ENCODE measurements at places on chromosomes 3 and 15. TPM values are rescaled to one million over a fixed set of nuclear protein-coding genes. Genes with fewer than 3 reads are reported as not detected.
A peak's percentile ranks its signal among the peaks of the same experiment; 100 is the strongest.

- DNase-seq = no peak
Observed at GRCh38 chr15:99850517-99850916, 117.3 kb upstream of the LYSMD4 start.

GRCh38 chr3:78907367-78907766 is 860.4 kb downstream of the ROBO1 start:
- no peak for DNase-seq

GRCh38 chr3:182023843-182024242 is 312.1 kb downstream of the SOX2 start:
- no peak for DNase-seq

GRCh38 chr3:11818033-11818432 is 28.7 kb downstream of the TAMM41 start:
- no peak for DNase-seq

- DNase-seq = no peak
Observed at GRCh38 chr3:183987000-183987600, 30.6 kb downstream of the ABCC5 start.

DNA sequence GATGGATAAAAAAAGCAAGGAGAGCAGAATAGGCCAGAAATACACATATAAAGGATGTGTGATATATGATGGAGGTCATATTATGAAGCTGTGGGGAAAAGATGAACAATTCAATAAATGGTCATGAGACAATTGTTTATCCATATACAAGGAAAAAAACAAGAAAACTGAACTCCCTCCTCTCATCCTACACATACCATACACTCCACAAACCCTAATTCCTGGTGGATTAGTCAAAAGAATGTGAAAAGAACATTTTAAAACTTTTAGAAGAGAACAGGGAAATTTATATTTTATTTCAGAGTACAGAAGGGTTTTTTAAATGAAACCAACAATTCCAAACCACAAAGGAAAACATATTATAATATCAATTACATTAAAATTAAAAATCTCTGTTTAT is 34.5 kb upstream of the NR2E3 start:
- DNase-seq = no peak

- DNase-seq = no peak
Observed at GRCh38 chr3:41710646-41711388, 251.1 kb downstream of the ULK4 start.

DNA sequence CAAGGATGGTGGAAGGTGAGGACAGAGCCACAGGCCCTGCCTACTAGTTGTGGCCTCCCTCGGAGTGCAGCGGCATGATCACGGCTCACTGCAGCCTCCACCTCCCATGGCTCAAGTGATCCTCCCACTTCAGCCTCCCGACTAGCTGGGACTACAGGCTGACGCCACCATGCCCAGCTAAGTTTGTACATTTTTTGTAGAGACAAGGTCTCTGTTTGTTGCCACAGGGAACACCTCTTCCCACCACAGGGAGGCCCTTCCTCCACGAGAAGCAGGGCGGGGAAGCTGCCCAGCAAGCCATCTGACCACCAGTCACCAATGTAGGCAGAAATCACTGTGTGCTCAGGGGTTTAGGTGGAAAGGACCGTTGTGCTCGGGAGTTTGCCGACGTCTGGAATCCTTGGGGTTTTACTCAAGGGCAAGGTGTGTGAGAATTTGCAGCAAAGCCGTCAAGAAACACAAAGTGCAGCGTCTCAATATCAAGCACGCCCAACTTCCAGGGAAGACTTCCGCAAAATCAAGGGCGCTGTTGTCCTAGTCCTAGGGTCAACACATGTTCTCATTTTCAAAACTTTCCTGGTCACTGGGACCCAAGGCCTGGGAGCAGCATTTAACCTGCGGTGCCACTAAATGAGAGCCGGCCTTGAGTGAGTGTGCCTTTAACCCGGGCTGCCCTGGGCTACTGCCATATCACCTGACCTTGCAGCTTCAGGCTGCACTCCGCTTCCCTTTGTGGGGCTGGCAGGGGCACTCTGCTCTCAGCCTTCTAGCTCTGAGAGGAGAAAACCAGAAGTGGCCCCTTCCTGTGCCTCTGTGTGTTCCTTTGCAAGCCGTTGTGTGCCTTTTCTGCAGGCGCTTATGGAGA is 65.7 kb downstream of the SLC12A8 start:
- DNase-seq = no peak

DNA sequence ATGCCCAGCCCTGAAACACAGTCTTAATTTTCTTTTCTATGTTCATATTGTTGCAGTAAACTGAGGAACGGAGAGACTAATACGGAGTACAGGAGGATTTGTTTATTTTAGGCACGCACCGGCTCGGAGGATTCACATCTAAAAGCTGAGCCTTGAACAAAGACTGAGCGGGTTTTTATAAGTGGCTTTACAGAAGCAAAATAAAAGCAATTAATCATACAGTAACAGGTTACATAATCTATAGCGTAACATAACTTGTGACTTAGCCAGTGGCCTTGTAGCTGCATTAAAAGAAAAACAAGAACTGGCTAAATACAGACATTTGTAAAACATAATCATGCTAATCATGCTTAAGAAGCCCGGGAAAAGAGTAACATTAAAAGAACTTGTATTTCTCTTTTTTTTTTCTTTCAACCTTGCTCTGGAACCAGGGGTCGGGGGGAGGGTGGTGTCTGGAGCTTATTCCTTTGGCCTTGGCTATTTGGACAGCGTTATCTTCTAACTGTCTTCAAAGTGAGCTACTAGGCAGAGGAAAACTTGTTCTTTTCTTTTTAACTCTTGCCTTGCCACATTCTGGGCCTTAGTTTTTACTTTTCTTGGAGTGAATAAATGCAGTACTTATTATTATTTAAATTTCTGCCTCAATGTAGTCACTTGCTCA is 17.5 kb downstream of the NUSAP1 start:
- DNase-seq = no peak

DNA sequence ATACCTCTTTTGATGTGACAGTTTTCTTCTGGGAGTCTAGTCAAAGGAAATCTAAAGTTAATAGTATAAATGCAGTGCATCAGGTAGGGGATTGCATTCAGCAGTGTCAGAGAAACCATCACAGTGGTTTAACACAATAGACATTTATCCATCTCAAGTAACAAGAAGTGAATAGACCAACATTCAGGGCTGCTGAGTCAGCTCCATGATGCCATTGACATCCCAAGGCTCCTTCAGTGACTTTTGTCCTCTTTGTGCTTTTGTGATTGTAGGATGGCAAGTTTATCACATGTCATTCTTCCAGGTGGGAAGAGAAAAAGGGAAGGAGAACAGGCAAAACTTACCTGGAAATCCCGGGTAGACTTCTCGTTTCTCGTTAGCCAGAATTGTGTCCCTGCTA is 158.3 kb downstream of the TMEM108 start:
- no peak for DNase-seq

DNA sequence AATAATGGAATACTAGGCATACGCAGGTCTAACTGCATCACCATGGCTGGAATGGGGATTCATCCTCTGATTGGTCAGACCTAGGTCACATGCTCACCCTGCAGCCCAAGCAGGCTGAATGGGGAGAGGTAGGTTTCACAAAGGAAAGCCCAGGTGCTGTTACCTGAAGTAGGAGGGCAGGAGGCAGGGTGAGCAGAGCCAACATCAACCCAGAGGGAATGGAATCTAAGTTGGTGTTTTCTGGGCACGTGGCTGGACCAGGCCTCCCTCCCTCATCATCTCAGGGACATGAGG is 6.7 kb upstream of the H1-8 start:
- DNase-seq = no peak

DNA sequence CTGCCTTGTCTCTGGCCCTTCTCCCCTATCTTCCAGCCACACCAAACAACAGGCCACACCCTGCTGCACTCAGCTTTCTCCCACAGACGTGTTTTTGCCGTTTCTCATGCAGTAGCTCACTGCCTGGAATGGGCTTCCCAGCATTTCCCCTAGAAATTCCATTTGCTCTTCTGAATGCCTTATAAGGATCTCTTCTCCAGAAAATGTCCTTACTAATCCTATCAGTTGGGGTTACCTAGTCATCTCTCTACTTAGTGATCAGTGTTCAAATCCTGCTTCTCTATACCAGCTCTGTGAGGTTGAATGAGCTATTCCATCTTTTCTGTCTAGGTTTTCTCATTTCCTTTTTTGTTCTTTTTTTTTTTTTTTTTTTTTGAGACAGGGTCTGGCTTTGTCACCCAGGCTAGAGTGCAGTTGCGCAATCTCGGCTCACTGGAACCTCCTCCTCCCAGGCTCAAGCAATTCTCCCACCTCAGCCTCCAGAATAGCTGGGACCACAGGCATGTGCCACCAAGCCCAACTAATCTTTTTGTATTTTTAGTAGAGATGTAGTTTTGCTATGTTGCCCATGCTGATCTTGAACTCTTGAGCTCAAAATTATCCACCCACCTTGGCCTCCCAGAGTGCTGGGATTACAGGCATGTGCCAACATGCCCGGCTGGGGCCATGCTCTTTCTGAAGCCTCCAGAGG is 98.2 kb upstream of the CHD2 start:
- no peak for DNase-seq

DNA sequence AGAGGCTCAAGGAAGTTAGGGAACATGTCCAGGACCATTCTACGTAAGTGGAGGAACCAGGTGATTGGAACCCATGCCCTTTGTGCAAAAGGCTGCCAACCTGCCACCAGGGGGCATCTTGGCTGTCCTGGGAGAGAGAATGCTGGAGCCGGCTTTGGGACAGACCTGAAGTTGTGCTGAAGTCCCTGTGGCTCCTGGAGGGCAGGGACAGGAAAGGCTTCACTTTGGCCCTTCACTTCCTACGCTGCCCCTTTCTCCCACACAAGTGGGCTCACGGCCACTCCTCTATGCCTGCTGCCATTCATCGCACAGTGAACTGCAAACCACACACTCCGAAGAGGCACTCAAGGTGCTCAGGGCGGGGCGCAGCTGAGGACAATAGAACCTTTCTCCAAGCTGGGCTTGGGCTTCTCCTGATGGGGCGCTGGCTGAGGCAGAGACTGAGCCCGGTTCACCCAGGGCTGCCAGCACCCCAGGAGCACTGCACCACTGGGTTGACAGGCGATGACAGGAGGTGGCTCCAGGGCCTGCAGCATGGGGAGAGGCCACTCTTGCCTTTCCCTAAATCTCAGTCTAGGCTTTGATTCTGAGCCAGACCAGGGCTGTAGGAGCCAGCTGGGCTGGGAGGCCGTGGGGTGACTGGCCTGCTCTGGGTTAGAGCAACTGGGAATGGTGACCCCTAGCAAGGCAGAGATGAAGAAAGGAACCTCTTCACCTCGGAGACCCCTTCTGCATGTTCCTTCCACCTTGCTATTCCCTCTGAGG is 8.4 kb downstream of the SHF start:
- no peak for DNase-seq

GRCh38 chr3:66405701-66406091 is 95.1 kb downstream of the LRIG1 start:
- no peak for DNase-seq

GRCh38 chr15:95550702-95551101 is 779.8 kb upstream of the NR2F2 start:
- DNase-seq = no peak

- DNase-seq = no peak
Observed at GRCh38 chr3:184748219-184749135, 36.6 kb upstream of the MAGEF1 start.

DNA sequence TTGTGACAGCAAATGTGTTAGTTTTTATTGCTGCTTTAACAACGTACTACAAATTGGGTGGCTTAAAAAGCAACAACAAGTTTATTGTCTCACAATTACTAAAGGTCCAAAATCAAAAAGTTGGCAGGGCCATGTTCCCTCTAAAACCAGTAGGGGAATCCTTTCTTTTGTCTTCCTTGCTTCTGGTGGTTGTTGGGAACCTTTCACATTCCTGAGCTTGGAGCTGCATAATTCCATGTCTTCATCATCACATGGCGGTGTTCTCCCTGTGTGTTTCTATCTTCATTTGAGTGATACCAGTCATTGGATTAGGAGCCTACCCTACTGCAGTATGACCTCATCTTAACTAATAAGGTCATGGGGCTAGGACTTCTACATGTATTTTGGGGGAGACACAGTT is 7.4 kb downstream of the SPRED1 start:
- DNase-seq = no peak

- no peak for DNase-seq
Observed at GRCh38 chr3:195124378-195124992, 146.5 kb downstream of the XXYLT1 start.

DNA sequence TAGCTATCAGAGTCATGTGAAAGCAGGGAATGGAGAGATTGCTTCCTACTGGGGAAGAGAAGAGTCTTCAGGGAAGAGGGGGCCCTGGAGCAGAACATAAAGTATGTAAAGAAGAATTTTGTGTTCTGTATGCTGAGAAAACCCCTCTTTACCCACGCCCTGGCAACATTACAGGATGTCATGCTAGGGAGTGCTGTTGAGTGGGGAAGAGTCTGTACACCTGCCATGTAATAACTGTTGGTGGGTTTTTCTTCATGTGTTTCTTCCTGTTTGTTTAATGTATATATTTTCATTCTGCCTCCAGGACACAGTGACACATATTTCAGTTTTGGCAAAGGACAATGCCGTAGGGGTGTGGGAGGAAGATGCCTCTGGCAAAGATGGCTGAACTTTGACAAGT is 122.8 kb upstream of the LPP start:
- no peak for DNase-seq

- DNase-seq = no peak
Observed at GRCh38 chr3:24707936-24708335, 213.3 kb upstream of the THRB start.

- DNase-seq = no peak
Observed at GRCh38 chr3:126983653-126984390, 907 bp downstream of the PLXNA1 start.

DNA sequence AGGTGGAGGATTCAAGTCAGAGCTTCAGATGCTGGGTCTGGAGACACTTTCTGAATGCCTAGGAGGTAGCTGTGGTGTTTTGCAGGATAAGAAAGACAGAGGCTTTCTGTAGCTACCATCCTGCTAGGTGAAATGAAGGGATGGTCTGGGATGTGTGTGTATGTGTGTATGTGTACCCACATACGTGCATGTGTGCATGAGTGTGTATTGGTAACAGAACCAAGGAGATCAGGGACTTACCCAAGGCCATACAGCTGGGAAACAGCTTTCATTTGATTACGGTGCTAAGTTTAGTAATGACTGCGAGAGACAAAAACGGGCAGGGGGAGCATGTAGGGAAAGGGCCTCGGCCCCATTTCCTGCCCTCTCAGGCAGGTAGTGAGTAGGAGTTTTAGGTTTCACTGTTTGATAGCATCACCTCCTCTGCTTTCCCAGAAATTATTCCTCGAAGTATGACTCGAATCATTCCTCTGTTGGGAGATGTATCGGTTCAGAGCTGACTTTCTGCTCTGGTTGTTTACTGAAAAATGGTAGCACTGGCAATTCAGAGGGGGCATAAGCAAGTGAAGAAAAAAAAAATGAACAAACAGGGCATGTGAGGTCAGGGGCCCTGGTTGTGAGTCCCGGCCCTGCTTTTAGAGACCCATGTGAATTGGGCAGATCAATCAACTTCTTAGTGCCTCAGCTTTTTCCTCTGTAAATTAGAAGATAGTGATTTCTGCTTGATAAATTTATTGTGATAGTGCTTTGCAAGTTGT is 130.7 kb downstream of the LPP start:
- peak; percentile 12 for DNase-seq

The MYO5A gene
- total RNA-seq = 22.8 TPM

The ACKR2 gene
- 0.44 TPM for total RNA-seq

The COMMD4 gene
- 69.5 TPM for total RNA-seq

The HRH1 gene
- total RNA-seq = 1.3 TPM

The ITIH1 gene
- total RNA-seq = not detected

The RBP2 gene
- total RNA-seq = not detected

The MESP2 gene
- total RNA-seq = 0.41 TPM

Data from activated T-helper 2 cell treated with anti-CD3 and anti-CD28 coated beads, Interferon-gamma antibody, Interleukin-2, Interleukin-4, amounts not matched to agents 10 μg/mL and 5 μg/mL and 100 μg/mL, durations not matched to agents 14 hours and 24 hours and 36 hours (primary cell).